ENCODE measurements at places on chromosomes 2 and 18. TPM values are rescaled to one million over a fixed set of nuclear protein-coding genes. Genes with fewer than 3 reads are reported as not detected.

GRCh38 chr2:238771218-238771617 lies 76.7 kb upstream of the TWIST2 start:
- DNase-seq = no peak

DNA sequence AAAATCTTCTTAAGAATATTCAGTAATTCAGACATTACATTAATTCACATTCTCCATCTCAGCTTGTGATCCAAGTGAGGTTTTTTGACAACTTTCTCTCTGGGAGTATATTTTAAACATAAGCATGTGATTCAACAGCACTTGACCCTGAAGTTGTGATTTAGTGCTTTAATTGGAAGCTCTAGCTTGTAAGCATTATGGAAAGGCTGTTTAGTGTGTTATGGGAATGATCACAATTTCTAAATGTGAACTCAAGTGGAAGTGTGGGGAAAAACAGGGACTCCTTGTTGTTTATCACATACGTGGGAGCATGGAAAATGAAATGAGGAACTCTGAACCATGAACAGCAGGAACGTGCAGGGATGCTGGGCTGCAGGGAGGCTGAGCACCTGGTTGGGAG lies 148.9 kb upstream of the BCL2L11 start:
- no peak for DNase-seq

DNA sequence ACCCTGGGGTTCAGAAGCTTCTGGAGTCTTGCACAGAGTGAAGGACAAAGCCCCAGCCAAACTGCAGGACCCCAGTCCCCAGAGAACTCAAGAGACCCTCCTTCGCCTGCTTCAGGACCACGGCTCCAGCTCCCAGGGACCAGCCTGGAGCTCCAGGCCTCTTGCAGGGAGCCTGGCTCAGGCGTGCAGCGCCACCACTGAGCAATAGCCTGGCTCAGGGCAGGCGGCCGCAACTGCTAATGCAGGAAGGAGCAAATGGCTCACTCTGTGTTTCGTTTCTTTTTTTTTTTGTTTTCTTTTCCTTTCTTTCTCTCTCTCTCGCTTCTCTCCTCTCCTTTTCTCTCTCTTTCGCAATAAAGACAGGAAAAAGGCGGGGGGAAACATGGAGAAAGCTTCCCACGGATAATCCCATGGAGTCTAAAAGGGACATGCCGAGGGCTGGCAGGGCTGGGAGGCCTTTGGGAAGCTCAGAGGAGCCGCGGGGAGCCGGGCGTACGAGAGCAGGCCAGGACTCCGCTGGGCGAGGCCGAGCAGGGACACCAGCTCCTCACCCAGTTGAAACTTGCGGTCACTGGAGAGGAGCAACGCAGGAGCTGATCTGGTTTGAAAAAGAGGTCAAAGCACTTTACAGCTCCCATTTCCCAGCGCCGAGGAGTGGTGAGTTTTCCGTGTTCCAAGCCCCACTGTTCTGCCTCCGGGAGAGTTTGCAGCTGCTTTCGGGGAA lies 244.8 kb downstream of the TWIST2 start:
- DNase-seq = no peak

AMER3 gene
- total RNA-seq = not detected

Data from activated CD4-positive, alpha-beta T cell treated with anti-CD3 and anti-CD28 coated beads, Interleukin-2, amount 10 ng/mL, durations not matched to agents 24 days and 14 days (primary cell).